ENCODE measurements at places on chromosomes 6 and 20. TPM values are rescaled to one million over a fixed set of nuclear protein-coding genes. Genes with fewer than 3 reads are reported as not detected.

GRCh38 chr6:33251395-33252012, 20.2 kb downstream of the VPS52 start:
- H3K27ac ChIP-seq, result no peak overlapping the region
- peaks cover 19% of the 10 kb centered on the region for H3K36me3 ChIP-seq
- no peak overlapping the region for H3K4me3 ChIP-seq
- H3K4me1 ChIP-seq, result peaks cover 18% of the 10 kb centered on the region

DNA sequence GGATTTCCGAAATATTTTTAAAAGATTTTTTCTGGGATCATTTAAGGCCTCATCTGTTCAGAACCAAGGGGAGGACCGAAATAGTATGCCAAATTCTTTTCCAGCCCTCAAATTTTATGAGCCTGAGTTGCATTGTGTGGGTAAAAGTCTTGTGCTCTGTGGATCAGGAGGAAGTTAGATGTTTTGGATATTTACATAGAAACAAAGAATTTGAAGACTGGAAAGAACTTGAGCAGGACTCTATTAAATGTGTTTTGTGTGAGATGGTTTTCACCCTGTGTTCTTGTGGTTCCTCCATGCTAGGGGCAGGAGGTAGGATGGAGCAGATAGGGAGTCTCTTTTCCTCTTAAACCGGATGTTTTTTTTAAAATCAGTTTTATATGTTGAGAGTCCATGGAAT, 329.1 kb downstream of the LAMA2 start:
- H3K27me3 ChIP-seq, result no peaks in the 10 kb centered on the region
- DNase-seq, result no peak
- no peaks in the 10 kb centered on the region for H3K36me3 ChIP-seq
- peaks cover 7% of the 10 kb centered on the region for H3K4me1 ChIP-seq

GRCh38 chr20:63900413-63900812, 5.5 kb downstream of the DNAJC5 start:
- no peak for DNase-seq
- H3K27me3 ChIP-seq, result no peaks in the 10 kb centered on the region

- peak overlapping the region; percentile 89 for H3K4me3 ChIP-seq
- peak overlapping the region; percentile 98 for H3K27ac ChIP-seq
Observed at GRCh38 chr6:3228046-3228671, 706 bp upstream of the TUBB2B start.

- H3K27me3 ChIP-seq, result no peaks in the 10 kb centered on the region
- peaks cover 19% of the 10 kb centered on the region for H3K4me1 ChIP-seq
- no peaks in the 10 kb centered on the region for H3K36me3 ChIP-seq
- no peak overlapping the region for H3K27ac ChIP-seq
Observed at GRCh38 chr20:48190757-48191156, 405.5 kb upstream of the SULF2 start.

DNA sequence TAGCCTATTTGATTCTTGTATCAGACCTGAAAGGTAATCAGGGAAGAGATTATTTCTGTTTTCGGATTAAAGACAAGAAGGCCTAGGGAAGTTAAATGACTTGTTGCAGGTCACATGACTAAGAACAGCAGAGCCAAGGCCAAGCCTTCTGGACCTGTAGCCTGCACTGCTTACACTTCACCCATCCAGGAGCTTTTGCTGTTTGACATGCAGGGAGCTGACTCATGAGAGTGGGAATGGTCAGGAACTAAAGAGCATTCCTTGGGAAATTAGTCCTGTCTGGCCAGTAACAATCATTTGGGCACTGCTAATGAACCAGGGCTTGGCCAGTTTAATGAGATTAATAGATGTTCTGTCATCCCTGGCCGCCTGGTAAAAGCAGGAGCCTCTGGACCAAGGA, 46.8 kb downstream of the EIF2S2 start:
- no peaks in the 10 kb centered on the region for H3K27me3 ChIP-seq
- no peaks in the 10 kb centered on the region for H3K36me3 ChIP-seq
- no peak for DNase-seq
- peaks cover 40% of the 10 kb centered on the region for H3K4me1 ChIP-seq

DNA sequence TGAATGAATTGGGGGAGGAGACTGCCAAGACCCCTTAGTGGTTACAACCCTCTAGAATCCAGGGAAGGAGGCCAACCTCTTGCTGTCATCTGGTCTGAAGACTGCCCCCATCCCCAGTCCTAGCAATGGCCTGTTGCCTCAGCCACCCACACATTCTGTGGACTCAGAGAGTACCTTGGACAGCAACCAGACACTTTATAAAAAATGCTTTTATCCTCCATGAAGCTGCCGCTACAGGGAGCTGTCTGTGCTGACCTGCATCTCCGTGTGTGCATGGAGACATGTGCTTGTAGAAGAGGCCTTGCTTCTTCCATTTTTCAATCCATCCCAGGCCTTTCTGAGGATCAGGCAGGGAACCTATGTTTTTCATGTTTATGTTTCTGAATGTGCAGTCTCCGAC, 15.2 kb downstream of the CDH22 start:
- DNase-seq, result no peak
- H3K36me3 ChIP-seq, result no peaks in the 10 kb centered on the region
- H3K27me3 ChIP-seq, result no peaks in the 10 kb centered on the region
- peaks cover 13% of the 10 kb centered on the region for H3K4me1 ChIP-seq

Gene KCNQ2
- total RNA-seq, result 112 TPM

Measured in WTC11 (cell line).